CD4-positive, alpha-beta T cell treated with Interleukin-21 for 1 hour (primary cell): ENCODE measurements at places on chromosomes 1 and 21.
A peak's percentile ranks its signal among the peaks of the same experiment; 100 is the strongest.

DNA sequence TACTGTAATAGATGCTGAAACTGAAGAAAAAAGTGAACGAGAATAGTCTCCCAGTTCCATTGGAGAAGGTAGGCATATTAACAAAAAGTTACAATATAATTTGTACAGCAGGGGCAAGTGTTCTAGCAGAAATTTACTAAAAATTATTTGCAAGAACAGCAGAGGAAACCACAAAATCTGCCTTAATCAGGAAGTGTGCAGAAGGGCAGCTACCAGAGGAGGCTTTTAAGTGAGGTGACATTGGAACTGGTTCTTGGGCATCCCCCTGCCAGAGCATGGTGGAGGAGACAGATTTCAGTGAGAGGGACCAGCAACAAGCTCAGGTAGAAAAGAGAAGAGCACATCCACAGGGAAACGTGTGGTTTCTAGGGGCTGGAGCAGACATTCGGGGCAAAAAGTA is 279.3 kb upstream of the CAMK1G start:
- peak; percentile 1 for DNase-seq

DNA sequence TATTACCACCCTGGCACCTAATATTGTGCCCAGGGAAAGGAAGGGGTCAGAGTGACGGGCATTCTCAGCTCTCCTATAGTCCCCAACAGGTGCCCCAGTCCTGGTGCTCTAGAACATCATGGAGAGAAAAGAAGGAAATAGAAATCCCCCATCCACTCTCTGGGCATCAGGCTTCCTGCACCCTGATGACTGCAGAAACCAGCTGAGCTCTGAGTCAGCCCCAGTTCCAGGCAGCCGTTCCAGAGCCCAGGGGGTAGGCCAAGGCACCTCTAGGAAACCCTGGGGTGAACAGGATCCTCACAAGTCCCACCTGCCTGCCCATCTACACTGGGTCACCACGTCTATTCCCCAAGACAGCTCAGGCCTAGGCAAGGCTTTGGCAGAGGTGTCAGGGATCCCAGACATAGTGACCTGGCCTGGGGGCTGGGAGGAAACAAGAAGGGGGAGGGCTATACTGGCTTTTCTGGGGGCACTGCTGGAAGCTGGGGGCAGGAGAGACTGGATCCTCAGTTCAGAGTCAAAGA is 709 bp downstream of the NECTIN4 start:
- no peak for DNase-seq

GRCh38 chr1:80778094-80778840 is 1022.5 kb upstream of the ADGRL2 start:
- no peak for DNase-seq

DNA sequence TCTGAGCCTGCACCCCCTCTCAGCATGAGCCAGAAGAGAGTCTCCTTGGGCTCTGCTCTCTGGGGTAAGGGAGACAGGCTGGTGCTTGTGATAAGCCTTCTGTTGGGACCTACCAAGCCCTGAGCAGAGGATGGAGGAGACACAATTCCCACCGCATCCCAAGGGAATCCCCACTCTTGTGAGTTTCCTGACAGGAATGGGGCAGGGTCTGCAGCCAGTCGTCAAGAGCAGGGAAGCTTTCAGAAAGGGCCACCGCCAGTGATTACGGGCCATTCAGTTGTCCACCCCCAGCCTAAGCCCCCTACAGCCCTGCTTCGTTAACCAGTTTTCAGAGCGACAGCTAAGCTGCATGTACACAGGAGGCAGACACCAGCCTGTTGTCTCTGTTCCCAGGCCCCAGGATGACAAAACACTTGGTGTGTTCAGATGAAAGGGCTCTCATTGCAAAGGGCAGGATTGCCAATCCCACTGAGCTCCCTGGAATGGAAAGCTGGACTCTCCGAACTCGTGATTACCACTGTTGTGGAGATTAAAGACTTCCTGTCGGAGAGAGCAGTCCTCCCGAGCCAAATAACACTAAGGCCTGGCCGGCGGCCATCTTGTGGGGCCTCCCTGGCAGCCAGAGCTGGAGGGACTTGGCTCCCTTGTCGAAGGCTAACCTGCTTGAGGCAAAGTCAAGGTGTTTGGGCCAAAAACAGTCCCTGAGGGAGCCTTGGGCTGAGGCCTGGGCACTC is 37.4 kb upstream of the SLC30A1 start:
- no peak for DNase-seq

DNA sequence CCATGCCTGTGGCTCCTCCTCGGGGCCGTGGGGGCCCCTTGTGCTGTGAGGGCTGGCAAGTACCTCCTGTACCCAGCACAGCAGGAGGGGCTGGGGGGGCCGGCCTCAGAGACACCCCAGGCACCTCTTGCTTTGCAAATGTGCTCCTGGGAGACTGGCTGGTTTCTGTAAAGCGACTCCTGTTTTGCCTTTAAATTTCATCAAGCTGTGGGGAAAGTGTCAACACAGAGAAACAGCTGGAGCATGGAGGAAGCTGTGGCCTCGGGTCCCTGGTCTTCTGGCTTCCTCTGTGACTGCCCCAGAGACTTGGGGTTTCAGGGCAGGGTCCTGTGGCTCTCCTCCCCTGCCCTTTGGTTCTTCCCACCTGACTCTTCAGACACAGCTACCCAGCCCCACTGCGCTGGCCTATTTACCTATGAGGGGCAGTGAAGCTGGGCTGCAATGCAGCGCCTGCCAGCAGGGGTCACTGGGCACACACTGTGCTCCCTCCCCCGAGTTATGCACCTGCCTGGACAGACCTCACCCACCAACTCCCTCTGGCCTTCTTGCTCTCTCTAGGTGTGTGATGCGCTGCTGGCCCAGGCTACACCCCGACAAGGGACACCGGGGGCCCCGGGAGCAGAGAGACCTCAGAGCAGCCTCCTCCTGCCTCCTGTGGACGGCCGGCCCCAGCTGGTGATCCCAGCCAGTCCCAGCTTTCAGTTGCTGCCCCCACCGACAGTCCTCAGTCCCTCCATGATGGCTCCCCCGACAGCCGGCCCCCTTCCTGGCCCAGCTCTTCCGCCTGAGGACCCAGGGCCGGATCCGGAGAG is 17.6 kb upstream of the PEX10 start:
- DNase-seq, result peak; percentile 14

DNA sequence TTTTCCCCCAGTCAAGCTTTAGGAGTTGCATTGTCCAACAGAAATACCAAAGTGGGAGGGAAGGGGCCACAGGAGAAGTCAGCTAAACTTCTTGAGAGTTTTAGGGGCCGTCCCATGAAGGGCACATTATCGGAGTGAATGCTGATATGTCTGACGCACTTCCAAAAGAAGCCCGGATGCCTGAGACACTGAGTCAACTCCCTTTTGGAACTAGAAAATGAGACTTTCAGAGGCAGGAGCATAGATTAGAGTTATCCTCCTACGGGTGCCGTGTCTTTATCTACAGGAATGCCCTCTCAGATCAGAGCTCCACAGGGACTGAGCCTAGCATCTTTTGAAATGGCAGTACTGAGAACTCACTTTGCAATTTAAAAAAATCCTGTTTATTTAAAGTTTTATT is 13.1 kb downstream of the ACTN2 start:
- no peak for DNase-seq

DNA sequence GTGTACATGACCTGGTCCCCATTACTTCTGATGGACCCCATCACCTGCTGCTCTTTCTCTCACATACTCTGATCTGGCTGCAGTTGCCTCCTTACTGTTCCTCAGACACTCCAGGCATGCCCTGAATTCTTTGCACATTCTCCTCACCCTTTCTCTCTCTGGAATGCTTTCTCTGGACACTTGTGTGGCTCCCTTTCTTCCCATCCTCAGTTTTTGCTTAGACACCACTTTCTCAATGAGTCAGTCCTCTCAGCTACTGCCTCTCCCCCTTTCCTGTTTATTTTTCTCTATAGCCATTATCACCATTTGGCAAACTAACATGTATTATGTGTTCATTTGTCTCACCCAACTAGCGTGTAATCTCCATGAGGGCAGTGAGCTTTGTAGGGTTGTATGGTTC is 28.1 kb downstream of the PLXNA2 start:
- DNase-seq, result no peak

DNA sequence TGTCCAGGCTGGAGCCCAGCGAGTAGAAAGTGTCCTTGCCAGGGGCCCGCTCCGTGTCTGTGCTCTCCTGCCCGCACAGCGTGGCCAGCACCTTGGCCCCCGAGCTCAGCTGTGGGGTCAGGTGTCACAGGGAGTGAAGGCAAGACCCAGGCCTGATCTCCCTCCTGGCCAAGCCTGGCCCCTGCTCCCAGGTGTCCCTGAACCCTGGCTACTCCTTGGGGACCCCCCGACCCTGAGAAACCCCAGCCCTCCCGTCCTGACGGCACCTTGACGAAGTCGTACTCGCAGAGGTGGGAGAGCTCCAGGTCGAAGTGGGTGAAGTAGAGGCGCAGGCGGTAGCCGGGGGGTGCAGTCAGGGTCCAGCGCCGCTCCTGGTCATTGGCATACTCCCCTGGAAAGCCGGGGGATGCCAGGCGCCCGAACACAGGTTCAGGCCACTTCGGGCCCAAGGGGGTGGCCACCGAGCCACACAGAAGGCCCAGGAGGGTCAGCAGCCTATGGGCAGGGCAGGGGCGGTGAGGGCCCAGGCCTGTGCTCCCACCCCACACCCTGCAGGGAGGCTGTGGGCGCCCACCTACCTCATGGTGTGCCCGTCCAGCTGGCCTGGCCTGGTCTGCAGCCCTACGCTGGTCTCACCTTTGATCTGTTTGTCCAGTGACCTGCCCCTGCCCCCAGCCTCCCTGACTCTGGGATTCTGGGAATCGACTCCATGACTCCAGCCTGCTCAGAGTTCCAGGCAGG is at the start of gene MASP2:
Gene MASP2 (minus strand): TSS at position 615 of the 741 bp plus-strand sequence. CDS start 32 bp downstream, at position 583.
- DNase-seq, result no peak

GRCh38 chr1:246193537-246193936 is 313.5 kb downstream of the SMYD3 start:
- DNase-seq, result no peak

- DNase-seq, result no peak
These were observed 4.0 kb downstream of the CASQ2 start for GRCh38 chr1:115764541-115764940.

DNA sequence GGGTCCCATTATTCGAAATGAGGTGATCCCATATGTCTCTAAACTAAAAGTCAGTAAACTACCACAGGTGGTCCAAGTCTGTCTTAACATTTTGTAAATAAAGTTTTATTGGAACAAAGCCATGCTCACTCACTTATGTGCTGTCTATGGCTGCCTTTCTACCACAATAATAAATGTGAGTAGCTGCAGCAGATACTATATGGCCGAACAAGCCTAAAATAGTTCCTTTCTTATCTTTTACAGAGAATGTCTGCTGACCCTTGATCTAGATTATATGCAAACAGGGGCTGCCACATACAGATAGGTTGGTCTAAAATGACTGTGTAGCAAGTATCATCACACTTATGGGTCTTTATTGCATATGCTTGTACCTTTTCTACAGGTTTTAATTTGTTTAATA is 140.0 kb downstream of the VAV3 start:
- no peak for DNase-seq

- DNase-seq, result no peak
These were observed 1.3 kb downstream of the AGRN start for GRCh38 chr1:1021010-1021919.

DNA sequence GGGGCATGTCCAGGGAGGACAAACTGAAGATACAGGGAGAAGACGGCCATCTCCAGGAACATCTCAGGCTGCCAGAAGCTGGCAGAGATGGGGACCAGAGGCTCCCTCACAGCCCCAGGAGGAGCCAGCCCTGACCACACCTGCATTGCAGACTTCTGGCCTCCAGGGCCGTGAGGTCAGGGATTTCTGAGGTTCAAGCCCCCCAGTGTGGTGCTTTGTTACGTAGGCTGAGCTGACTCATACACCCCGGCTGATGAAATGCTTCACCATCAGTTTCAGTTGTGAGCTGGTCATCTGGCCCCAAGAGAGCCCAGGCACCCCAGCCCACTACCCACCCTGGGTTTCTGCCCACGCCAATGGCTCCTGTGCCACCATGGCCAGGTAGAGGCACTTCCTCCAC is 106.4 kb downstream of the SIK1 start:
- DNase-seq, result no peak

DNA sequence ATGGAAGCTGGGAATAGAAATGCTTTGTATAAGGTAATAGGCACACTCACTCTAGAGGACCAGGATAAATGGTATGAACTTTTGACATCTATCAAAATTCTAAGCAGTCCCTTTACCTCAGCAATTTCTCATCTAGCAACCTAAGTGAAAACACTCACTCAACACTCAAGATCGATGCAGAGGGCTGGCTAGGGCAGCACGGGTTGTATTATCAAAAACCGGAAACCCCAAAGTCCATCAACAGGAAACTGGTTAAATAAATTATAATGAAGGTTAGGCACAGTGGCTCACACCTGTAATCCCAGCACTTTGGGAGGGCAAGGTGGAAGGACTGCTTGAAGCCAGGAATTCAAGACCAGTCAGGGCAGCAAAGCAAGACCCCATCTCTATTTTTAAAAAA is 9.4 kb downstream of the USP48 start:
- DNase-seq, result peak; percentile 45

- DNase-seq, result peak; percentile 30
These were observed 21.0 kb downstream of the CNIH4 start for GRCh38 chr1:224377676-224378006.

- no peak for DNase-seq
These were observed 14.6 kb upstream of the PAPPA2 start for GRCh38 chr1:176448340-176448739.

DNA sequence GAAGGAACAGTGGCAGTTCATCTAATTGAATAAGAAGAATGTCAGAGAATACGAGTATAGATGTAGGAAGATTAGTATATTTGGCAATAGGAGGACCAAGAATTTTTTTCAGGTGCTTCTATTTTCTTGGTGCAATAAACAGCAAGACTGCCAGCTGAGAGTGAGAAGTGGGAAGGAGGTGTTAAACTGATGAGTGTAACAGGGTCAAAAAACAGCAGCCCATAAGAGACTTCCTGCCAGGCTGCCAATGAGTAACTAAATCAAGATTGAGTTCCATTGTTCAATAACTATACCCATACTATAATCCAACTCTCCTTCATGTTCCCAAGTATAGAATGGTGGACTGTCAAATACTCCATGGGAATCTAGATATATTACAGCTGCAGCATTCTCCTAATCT is 28.7 kb downstream of the LYST start:
- DNase-seq, result peak; percentile 22

- DNase-seq, result no peak
These were observed 17.3 kb downstream of the SLC1A7 start for GRCh38 chr1:53125122-53125521.

- no peak for DNase-seq
These were observed 3.6 kb downstream of the CACNA1S start for GRCh38 chr1:201108614-201109013.

GRCh38 chr1:205699416-205699815 is 19.1 kb upstream of the SLC45A3 start:
- no peak for DNase-seq
